ENCODE measurements at places on chromosomes 11 and 22.

DNA sequence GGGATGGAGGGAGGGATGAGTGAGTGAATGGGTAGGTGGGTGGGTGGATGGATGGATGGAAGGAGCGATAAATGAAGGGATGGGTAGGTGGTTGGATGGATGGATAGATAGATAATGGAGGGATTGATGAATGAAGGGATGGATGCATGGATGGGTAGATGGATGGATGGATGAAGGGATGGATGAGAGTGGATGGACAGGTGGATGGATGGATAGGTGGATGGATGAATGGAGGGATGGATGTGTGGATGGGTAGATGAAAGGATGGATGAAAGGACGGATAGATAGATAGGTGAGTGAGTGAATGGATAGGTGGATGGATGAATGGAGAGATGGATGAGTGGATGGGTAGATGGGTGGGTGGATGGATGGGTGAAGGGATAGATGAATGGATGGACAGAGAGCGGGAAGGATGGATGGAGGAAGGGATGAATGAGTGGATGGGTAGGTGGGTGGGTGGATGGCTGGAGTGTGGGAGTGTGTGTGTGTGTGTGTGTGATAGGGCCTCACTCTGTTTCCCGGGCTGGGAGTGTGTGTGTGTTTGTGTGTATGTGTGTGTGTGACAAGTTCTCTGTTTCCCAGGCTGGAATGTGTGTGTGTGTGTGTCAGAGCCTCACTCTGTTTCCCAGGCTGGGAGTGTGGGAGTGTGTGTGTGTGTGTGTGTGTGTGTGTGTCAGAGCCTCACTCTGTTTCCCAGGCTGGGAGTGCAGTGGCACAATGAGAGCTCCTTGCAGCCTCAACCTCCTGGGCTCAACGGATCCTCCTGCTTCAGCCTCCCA lies 2.1 kb upstream of the PRR33 start:
- DNase-seq = no peak

DNA sequence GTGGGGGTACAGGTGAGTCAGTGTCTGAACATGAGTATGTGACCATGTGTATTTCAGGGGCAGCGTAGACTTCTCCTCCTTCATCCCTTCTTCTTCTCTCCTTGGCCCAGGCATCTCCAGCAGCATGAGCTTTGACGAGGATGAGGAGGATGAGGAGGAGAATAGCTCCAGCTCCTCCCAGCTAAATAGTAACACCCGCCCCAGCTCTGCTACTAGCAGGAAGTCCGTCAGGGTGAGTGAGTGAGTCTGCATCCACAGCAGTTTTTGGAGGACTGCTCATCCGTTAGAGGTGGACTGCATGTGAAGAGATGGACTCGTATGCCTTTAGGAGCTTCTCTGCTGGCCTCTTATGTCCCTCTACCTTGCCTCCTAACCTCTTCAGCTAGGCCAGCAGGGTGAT lies 15.6 kb downstream of the TUB start:
- DNase-seq = no peak

DNA sequence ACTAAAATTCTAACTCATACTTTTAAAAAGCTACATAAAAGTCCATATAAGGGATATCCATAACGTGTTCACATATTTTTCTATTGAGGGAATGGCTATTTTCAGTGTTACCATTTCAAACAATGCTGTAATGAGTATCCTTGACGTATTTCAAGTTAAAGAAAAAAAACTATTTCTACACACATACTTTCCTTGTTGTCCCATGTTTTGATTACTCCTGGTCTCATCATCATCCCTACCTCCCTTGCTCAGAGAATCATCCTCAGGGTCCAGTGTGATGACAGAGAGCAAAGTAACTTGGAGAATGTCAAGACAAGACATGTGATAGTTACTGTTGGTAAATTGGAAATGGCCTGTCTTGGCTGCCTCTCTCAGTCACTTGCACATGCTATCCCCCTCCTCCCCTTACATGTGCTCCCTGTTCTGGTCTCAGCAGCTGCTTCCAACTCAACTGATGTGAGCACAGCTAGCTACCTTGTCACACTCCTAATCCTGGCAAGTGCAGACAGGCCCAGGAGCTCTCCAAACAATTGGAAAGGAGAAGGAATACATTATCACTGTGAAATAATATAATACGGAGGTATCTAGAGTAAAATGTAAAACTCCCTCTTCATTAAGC lies 21.8 kb downstream of the NUMA1 start:
- no peak for DNase-seq

- DNase-seq = no peak
Observed at GRCh38 chr11:126433244-126433846, 77.9 kb downstream of the ST3GAL4 start.

Measured in CD4-positive, alpha-beta T cell treated with Interleukin-2 at 100 ng/mL for 4 hours (primary cell).